ENCODE measurements at places on chromosomes 1 and 21.

DNA sequence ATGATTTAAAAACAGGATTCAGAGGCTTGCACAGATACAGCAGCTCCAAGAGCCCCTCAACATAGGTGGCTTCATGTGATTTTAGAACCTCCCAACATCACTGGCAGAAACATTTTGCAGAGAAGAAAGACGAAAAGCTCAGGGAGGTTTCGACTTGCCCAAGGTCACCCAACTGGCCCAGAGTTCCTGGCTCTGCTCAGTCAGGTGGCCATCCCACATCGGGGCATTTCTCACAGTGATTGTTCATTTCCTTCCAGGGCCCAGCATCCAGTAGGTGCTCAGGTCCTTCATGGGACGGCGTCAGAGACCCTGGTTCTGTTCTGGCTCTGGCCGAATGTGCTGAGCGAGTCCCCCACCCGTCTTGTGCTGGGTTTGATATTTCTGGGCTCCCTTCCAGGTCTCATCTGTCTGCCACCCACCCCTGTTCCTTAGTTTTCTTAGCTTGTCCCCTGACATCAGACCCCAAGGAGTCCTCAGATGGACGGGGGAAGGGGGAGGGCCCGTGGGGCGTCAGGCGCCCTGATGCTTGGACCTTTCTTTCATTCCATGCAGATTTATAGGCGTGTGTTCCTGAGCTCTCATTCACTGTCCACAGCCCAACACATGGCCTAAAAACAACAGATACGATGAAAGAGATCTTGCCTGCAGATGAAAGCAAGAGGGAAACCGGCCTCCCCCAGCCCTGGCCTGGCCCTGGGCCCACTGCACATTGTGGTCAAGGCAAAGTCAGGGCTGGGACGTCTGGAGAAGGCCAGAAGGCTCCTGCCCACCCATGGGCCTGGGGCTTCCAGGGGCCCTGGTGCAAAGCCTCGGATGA lies 123.1 kb upstream of the ZBTB40 start:
- DNase-seq = no peak

GRCh38 chr1:214435867-214436266 lies 115.5 kb downstream of the PTPN14 start:
- no peak for DNase-seq

DNA sequence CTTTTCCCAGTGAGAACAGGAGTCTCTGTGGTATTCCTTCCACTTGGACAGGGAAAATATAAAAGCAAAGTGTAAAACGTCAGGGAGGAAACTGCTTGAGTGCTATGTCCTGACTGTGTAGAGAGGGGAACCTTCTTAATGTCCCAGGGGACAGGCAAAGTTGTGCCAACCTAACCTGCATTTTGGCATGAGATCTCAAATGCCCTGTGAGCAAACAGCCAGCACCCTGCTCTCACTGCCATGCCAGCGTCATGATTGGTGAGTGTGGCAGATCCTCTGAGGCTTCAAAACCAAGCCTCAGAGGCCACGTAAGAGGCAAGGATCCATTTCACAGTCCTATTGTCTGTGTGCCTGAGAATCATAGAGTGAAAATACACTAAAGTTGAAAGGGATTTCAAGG lies 49.7 kb upstream of the RAP1A start:
- no peak for DNase-seq

DNA sequence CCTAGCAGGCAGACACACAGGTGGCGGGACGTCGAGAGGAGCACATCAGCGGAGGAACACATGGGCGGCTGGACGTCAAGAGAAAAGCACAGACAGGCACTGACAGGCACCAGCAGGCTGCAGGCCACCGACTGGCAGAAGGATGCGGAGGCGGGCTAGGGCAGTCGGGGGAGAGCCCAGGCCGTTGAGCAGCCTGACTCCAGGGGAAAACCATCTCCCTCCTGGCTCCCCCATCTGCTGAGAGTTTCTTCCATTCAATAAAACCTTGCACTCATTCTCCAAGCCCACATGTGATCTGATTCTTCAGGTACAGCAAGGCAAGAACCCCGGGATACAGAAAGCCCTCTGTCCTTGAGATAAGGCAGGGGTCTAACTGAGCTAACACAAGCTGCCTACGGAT lies 25.5 kb downstream of the B3GALT5 start:
- DNase-seq = no peak

- no peak for DNase-seq
These were observed 40.6 kb upstream of the TSNAX start for GRCh38 chr1:231487910-231488309.

- DNase-seq = no peak
These were observed 38.0 kb upstream of the KCTD3 start for GRCh38 chr1:215529111-215529510.

GRCh38 chr1:80047791-80048190 lies 1041.3 kb upstream of the ADGRL4 start:
- no peak for DNase-seq

DNA sequence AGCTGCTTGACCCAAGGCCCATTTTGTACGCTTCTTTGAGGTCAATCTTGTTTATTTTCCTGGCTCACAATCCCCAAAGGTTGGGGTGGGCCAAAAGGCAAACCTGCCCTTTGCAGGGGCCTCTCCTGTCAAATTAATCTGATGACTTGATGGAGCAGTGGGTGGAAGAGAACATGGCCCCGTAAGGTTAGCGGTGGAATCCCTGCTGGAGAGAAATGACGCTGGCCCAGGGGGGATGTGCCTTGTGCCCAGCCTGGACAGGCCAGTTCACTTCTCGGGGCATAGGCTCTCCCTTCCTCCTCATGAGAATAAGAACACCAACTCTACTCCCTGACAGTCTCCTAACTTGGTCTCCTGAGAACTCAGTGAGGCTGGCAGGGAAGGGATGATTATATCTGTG lies 40.5 kb downstream of the C1orf198 start:
- DNase-seq = no peak

GRCh38 chr1:39398278-39399021 lies 93.0 kb upstream of the BMP8A start:
- no peak for DNase-seq

- DNase-seq = no peak
These were observed 129.8 kb upstream of the USH2A start for GRCh38 chr1:216553040-216553439.

DNA sequence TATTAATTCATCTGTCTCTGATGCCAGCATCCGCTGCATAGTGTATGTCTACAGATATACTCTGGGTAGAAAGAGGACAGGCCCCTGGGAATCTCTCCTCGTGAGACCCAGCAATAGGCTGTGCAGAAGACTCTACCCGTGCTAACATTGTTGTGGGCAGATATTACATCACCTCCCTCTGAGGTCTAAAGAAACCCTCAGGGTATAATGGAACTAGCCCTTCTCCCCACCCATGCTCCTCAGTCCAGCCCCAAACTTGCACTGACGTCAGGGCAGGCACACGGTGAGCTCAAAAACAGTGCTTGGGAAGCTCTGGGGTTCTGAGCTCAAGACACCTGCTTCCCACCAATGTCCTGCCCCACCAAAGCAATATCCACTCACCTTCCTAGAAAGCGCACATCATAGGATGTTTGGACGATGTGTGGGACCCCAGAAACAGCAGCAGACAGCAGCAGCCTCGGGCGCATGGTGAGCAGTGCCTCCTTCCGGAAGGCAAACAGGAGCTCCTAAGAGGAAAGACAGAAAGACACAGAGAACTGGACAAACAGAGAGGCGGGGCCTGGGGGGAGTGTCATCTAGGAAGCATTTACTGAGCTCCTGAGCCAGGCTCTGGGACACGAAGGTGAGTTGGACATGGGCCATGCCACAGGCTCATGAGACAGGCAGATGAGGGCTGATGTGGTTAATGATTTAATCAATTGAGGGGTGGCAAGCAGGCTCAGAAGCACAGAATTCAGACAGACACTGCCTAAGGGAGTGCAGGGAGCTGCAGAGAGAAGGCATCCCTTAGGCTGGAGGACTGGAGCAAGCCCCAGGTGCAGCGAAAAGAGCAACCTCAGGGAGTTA lies 4.8 kb downstream of the OVGP1 start:
- DNase-seq = no peak

DNA sequence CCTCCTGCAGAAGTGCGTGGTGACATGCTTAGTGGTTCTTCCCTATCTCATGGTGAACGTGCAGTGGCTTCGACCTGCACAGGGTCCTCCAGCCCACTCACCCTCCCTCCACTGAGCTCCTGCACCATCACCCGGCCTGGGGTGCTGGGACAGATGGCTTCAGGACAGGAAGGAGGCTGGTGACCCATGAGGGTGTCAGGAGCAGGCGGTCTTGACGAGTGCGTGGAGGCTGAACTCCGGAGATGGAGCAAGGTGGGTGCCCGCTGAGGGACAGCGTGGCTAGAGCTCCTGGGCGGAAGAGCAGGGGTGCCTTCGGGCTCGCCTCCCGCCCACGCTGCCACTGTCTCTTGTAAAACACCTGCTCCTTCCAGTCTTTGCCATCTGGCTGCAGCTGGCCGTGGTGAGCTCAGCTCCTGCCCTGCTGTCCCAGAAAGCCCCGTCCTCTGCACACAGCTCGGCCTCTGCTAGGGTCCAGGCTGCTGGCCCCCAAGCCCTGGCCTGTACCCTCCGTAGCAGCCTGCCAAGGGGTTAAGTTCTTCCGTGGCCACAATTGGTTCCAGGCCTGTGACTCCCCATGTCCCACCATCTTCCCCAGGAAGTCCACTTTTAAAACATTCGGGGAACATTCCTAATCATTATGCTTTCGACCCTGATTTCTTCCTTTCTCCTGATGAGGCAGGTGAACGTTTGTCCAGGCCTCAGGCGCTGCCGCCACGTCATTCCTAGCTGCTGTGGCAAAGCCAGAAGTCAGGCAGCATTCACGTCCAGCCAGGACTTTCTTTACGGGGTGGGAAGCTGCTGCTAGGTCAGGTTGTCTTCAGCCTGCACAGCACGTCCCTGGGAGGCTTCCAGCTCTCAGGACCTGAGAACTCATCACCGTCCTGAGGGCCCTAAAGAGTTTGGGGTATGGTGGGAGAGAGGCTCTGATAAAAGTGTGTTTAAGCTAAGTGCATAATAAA lies 8.1 kb downstream of the KRTAP10-1 start:
- no peak for DNase-seq

DNA sequence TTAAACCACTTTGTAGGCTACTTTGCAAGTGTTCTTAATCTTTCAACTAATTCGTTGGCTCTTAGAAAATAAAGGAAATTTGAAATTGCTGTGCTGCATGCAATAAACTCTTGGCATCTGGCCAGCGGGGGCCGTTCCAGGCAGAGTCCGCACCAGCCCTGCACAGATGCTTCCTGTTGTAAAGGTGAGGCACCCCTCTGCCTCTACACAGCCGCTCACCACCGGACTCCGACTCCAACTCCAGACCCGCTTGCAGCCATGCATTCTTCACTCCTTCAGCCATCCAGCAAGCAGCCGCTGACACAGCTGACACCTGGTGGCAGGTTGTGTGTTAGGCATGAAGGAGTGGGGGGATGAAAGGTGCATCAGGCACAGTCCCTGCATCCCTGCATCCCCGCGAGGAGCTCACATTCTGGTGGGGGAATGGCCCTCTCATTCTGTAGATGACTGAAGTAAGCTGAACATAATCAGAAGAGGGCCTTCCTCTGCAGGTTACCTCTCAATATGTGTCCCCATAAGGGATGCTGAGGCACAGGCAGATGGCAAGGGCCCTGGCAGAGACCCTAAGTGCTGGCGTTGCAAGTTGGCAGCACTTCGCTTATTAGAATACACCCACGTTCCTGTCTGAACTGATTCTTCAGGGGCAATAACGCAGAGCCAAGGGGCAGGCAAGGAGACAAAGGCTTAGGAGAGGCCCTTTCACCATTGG lies 56.8 kb downstream of the GLIS1 start:
- DNase-seq = no peak

DNA sequence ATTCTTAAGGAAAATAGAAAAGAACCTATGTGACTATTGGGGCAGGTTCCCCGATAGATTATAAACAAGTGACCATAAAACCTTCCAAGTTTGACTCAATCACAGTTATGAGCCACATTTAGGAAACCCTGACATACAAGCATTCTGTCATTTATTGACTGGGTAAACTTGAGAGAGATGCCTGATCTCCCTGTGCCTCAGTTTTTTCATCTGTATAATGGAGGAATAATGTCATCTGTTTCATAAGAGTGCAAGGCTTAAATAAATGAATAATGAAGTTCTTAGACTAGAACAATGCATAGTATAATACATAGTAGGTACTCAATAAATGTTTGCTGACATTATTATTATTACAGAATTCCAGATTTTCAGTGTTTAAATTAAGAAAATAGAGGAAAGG lies 18.9 kb upstream of the EEIG2 start:
- no peak for DNase-seq

- DNase-seq = no peak
These were observed 1.8 kb upstream of the FCRL6 start for GRCh38 chr1:159800177-159800930.

DNA sequence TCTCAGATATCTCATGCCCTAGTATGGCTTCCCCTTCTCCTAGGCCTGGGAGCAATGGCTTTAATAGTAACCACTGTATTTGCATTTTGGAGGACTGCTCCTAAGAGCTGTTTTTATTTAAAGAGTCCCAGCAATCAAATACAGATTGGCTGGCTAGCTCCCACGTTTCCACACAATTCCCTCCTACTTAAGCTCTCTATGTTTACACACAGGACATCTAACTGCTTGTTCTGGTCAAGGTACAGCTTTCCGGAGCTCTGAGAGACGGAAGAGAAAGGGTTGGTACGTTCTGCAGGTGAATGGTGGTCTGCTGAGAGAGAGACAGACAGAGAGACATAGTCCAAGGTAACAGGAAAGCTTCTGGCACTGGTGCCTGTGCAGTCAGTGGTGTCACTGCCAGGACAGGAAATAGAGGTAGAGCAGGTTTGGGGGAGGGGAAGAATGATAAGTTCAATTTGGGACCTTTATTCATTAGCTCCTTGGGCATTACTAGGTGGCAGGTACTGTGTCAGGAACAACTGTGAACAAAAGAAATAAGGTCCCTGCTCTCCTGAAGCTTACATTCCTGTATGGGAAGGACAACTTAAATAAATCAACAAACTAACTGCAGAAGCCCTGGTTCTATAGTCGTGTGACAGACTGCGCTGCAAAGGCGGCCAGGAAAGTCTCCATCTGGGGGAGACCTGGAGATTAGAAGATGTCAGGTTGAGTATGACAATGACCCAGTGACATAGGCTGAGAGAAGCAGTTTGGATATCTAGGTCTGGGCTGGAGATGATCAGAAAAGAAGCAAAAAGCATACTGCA lies 1.2 kb upstream of the SLC25A33 start:
- DNase-seq = no peak

DNA sequence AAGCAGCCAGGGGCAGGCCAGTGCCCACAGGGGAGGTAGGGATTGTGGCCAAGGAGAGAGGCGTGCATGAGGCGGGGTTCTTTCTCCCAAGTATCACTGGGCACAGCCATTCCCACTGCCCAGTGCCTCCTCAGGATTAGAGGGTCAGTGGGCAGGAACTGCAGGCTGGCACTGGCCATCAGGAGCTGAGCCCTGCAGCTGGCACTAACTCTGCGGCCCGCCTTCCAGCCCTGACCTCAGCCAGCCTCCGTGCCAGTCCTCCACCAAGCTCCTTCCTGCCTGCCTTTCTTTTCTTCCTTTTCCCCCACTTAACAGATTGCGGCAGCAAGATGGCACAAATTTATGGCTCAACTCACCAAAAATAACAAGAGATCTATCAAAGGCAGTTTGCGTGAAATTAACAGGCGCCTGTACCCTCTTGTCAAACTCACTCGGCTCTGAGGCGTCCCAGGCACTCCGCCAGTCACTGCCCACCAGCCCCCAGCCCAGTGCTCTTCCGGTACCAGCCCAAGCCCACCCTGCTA lies 11.1 kb downstream of the ADGRB2 start:
- DNase-seq = no peak

All from left renal pelvis (tissue), 4 donors.